Pulmonary artery endothelial cell (primary cell): ENCODE measurements at places on chromosomes 3 and 15.

DNA sequence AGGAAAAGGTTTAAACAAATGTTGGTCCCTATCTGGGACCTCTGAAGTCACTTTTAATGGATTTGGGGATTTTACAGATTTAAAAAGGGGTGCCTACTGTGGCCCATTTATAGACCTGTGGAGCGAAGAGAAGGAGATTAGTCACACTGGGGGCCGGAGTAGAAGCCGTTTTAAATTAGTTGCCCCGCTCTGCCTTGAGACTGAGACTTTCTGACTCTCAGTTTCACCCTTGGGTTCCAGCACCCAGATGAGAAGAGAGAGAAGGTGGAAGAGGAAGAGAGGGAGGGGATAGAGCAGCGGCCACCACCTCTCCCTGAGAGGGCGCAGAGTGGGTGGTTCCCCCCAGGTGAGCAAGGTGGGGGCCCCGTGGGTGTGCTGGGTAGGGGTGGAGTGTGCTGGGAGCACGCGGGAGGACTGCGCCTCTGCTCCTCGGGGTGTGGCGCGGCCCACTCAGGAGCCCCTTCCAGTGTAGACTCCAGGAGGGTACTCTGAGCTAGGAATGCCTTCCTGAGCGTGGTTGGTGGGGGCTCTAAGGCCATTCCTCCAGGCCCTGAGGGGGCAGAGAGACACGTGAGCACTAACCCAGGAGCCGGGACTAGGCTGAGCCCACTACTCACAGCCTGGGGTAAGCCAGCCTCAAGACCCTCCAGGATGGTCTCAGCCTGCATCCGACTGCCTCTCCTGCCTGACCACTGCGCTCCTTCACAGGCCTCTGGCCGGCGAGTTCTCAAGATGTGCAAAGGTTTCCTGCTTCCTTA is 32.6 kb upstream of the RAB6B start:
- DNase-seq = no peak

DNA sequence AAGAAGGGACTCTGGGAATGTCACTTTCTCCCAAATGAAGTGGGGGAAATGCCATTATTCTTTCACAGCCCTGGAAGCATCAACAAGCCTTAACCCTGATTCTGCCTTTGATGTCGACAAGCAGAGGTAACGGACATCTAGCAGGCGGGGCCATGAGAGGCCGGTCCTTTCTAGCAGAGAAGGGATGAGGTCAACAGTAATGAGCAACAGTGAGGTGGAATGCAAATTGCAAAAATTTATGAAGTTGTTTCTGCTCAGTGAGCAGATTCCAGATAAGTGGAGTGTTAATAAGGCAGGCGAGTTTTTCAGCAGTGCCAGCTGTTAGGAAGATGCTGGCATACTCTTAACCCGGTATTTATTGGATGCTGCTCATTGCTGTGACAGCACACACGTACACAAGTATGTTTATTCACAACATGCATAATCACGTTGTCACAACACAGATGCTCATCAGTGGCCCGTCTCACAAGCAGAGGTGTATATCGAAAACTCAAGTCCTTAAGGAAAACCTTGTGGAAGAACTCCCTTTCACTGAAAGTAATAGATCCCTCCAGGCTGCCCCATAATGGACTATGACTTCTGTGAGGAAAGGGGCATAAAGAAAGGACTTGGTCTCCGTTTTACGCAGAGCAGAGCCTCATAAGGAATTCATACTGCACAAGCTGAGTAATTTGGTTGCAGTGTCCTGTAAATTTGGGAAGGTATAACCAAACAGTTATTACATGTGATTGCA is 329.0 kb downstream of the IGSF11 start:
- DNase-seq = no peak

DNA sequence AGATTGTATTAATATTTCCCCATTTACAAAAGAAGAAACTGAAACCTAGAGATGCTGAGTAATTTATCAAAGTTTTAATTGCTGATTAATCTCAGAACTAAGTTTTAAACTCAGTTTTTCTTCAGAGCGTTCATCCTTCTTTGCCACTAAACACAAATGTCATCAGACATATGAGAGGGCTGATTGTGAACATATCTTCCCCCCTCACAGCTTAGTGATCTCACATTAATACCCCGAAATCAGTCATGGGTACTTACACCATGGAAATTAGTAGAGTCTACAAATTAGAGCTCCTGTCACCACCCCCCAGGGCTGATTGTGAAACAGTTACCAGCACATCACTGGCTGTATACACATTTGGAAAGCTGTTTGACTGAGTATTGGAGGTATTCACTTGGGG is 189.3 kb upstream of the SGO1 start:
- DNase-seq = no peak

GRCh38 chr15:48582452-48583247 is 62.9 kb downstream of the FBN1 start:
- DNase-seq = no peak

DNA sequence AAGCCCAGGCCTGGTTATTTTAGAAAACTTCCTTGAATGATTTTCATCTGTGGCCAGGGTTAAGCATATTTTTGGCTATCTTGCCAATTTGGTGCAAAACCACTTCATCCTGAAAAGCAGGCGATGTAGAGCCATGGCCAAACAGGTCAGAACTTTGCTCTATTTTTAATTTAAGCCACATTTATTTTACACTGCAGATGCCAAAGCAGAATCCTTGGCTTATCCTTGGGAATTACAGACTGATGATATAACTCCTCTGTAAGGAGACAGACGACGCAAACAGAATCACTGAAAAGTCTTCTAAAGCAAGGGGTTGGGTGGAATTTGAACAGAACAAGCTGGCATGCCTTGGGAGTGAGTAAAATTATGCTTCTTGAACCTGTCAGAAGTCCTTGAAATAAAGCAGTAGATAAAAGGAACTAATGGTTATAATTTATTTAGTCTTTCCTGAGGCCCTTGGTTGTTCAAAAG is 121.9 kb downstream of the CHST2 start:
- no peak for DNase-seq

DNA sequence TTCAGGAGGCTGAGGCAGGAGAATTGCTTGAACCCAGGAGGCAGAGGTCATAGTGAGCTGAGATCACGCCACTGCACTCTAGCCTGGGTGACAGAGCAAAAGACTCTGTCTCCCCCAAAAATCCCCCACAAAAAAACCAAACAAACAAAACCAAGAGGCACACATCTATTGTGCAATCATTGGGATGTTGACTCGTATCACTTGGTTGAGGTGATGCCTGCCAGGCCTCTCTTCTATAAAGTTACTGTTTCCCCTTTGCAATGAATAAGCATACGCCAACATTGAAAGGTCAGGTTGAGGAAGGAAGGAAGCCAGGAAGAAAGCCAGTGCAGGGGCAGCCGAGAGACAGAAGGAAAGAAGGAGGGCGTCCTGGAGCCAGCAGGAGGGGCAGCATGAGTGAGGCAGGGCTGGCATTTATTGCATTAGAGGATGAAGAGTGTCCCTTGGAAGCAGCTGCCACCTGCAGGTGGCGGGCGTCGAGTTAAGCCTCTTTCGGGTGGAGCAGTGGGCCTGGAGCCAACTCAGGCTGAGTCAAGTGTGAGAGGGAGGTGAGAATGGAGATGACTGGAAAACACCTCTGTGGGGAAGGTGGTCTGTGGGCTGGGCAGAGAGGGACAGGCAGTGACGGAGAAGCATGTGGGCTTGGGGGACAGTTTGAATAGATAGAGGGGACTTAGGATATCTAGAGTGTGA is 8.3 kb upstream of the CSPG4 start:
- DNase-seq = no peak

DNA sequence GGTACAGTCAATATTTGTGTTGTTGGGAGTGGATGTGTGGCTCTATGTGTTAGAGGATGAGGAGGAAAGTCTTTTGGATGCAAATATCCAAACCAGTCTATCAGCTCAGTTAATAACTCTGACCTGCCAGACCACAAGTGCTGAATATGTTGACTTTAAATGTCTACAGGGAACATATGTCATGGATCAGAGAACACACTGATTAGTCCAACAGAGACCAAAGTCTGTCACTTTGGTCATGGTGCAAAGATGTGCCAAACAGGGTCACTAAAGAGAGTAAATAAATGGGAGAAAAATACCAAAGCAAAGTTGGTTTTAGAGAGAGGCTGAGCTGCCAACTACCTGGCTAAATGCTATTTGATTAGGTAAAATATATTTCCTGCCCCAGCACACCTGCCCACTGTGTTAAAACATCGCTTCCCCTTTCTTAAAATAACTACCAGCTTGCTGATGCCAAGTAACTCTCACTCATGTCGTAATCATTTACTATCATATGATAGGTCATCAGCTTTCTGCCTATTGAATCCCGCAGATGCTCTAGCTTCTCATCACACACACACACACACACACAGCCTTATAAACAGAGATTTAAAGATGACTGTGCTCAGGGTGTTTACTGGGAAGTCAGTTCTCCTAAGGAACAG is 173.3 kb downstream of the PDZRN3 start:
- no peak for DNase-seq

- DNase-seq = no peak
These were observed 766.5 kb downstream of the NTRK3 start for GRCh38 chr15:87489902-87490665.

GRCh38 chr3:170563712-170564423 is 22.0 kb downstream of the SLC7A14 start:
- peak; percentile 51 for DNase-seq

GRCh38 chr3:32577581-32578556 is 7.2 kb upstream of the DYNC1LI1 start:
- no peak for DNase-seq

- DNase-seq = no peak
These were observed 139.0 kb downstream of the MCTP2 start for GRCh38 chr15:94370206-94370935.

GRCh38 chr3:52372822-52373504 is 56.8 kb downstream of the DNAH1 start:
- no peak for DNase-seq

DNA sequence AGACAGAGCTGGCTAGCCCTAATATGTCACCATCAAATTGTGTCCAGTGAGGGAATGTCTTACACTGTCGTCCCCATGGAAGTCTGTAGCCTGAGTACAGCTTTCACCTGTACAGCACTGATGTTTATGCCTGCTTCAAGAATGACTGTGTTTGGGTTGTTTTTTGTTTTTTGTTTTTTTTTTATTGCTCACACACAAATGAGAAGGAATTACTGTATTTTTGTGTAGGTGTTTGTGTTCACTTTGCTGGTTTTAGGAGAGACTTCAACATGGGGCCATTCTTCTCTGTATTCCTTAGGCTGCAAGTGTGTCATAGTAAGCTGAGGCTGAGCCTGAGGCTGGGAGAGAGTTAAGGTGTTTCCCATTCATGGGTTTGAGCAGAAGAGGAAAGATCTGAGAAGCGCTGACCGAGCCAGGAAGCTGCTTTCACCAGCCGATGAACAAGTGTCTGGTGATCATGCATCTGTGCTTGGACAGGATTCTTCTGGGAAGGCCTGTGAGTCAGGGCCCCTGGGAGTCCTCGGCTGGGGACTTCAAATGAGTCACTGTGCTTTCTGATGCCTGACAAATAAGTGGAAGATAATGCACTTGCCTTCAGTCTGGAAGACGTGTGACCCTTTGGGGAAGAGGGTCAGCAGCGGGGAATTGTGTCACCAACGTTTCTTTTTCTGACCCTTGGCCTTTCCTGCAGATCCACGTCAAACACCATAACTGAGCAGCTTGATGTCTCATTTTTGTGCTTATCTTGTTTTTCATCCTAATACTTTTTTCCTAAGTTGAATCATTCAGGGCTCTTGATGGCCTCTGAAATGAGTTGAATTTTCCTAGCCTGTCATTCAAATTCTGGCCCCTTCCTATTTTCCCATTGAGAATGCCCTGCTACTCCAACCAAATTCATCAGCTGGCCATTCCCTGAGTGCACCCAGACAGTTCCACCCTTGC is 36.7 kb upstream of the ZBTB38 start:
- peak; percentile 80 for DNase-seq

DNA sequence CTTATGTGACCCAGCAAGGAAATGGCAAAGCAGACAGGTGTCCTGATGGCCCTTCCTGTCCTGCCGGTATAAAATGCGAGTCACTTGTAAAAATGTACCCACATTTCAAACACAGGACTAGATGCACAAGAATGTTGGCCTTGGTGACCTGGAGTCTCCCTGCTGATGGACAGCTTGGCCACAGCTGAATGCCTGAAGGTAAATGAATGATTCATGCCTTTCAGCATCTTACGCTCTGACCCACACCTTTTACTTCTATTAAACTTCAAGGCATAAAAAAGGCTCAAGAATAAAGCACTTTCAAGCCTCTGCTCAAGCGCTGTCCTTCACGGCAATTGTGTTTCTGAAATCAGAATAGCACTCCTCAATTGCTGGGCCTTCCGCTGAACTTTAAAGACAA is 228.0 kb upstream of the SLCO3A1 start:
- DNase-seq = no peak

DNA sequence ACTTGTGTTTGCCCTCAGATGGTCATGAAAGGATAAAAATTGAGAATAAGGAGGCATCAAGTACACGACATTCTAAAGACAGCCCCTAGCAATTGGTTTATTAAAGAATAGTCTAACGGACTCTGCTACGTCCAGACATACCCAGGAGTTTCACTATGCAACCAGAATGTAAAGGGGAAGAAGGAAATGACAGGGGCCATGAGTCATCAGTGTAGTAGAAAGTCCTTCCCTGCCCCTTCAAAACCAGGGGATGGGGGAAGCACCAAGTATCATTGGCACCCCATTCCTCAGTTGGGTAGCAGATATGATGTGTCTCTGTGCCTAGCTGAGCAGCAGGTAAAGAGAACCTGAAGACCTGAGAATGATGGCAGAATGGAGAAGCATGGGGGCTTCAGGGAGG is 367.4 kb downstream of the IL20RB start:
- DNase-seq = no peak

- no peak for DNase-seq
These were observed 28.6 kb upstream of the KBTBD12 start for GRCh38 chr3:127886231-127886955.
